ENCODE measurements at places on chromosomes 1 and 21. TPM values are rescaled to one million over a fixed set of nuclear protein-coding genes. Genes with fewer than 3 reads are reported as not detected.

- DNase-seq: no peak
These were observed 20.4 kb upstream of the LBR start for GRCh38 chr1:225448146-225448805.

DNA sequence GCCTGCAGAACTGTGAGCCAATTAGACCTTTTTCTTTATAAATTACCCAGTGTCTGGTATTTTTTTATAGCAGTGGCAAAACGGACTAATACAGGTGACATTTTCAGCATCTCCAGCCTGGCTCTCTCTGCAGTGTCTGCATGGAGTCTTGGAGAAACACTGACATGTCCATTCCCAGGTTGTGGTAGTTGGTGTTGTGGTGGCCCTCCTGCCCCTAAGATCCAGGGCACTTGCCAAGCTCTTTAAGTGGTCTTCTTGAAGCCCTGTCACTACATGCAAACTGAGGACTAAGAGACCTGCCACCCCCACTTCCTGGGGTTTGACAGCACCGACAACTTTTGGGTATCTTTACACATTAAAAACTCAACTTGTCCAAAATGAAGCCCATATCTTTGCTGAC lies 419.4 kb downstream of the NPHP4 start:
- no peak for DNase-seq

DNA sequence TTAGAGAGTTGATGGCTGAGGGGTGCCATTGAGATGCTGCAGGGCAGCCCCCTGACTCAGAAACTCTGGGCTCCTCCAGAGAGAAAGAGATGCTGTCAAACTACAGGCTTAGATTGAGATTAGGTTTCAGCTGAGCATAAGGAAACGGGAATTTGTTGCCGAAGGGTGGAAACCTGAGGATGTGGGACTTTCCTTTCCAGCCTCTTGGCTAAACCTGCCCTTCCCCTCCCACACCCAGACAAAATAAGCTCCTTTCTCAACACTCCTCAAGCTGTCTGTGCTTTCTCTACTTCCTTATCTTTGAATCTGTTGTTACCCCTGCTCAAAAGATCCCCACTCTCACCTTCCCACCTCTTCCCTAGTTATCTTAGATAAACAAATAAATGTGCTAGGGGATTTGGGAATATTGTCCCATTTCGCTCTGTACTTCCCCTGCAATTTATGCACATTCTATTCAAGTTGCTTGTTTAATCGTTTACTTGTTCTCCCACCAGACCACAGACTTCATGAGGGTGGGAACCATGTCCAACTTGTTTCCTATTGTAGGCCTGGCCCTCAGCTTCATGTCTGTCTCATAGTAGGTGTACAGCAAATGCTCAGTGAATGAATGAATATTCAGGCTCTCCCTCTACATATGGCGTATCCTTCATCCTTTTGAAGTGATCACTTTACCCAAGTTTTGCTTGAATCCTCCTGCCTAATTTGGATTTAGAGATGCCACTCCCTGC lies 30.6 kb upstream of the MARK1 start:
- DNase-seq: no peak

- DNase-seq: no peak
These were observed 11.5 kb downstream of the TRIM46 start for GRCh38 chr1:155184835-155185782.

- DNase-seq: no peak
These were observed 36.3 kb downstream of the TNNI3K start for GRCh38 chr1:74271503-74271902.

DNA sequence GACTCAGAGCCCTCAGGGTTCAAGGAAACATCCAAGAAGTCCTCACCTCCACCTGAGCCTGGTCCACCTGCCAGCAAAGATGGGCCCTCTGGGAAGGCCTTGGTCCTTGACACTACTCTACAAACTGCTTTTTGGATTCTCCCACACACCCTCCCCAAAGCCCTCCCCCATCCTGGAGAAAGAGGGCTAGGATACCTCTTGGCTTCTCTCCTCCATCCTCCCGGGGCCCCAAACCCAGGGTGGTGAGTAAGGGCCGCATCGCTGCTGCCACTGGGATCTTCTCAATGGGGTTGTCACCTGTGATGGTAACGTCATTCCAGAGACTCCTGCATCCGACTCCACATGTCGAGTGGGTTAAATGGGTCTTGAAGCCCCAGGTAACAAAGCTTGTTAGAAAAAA lies 26.6 kb downstream of the MATN1 start:
- DNase-seq: no peak

- no peak for DNase-seq
These were observed 126.2 kb downstream of the PRRX1 start for GRCh38 chr1:170790175-170790574.

- DNase-seq: no peak
These were observed 11.8 kb downstream of the INAVA start for GRCh38 chr1:200906491-200906890.

GRCh38 chr1:22088331-22088730 lies 35.8 kb downstream of the CDC42 start:
- no peak for DNase-seq

DNA sequence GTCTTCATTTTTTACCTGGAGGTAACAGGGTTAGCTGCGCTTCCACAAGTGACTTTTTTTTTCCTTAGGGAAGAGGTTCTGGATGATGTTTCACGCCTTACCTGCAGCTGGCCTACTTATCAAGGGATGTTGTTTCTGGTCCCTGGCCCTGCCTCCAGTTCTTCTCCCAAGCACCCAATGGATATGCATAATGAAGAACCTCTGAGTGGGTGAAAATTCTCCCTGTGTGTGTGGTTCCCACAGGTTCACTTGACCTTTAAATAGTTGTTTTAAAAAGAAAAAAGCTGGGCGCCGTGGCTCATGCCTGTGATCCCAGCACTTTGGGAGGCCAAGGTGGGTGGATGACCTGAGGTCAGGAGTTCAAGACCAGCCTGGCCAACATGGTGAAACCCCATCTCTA lies 31.8 kb upstream of the DPT start:
- no peak for DNase-seq

- DNase-seq: peak; percentile 18
These were observed 32.7 kb downstream of the XCL1 start for GRCh38 chr1:168608796-168609715.

GRCh38 chr1:29696656-29697390 lies 460.5 kb downstream of the PTPRU start:
- DNase-seq: no peak

DNA sequence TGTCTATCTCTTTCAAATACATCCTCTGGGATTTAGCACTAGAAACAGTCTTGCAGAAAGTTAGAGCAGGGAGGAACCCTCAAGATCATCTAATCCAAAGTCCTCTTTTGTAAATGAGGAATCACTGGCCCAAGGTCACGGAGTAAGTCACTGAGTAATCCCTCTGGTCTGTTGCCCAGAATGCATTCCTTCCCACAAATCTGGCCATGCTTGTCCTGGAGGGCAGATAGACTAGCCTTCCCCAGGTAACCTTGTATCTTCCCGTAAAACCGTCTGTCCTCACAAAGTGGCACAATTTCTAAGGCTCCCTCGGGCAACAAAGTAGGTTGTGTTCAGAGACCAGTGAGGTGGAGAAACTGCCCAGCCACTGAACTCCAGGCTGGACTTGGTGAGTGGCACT lies 46.2 kb downstream of the DDR2 start:
- DNase-seq: no peak

- DNase-seq: no peak
These were observed 202.3 kb downstream of the CRB1 start for GRCh38 chr1:197470330-197470729.

DNA sequence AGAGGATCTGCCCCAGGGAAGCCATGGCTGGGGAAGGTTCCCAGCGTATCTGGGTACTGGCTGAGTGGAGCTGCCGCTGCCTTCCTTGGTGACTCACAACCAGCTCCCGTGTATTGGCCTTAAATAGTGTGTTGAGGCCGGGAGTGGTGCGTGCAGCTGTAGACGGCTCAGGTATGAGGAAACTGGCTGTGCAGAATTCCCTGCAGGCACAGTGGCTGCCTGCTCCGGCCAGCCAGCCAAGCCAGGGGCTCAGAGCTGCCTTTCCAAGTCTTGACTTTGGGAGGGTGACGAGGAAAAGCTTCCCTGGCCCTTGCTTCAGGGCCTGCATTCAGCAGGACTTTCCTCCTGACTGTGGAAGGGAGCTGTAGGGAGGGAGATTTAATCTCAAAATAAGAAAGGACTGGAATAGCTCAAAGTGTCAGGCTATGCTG lies at the start of gene VTCN1:
Gene VTCN1, minus strand, starts transcription at position 97 of the 431 bp plus-strand sequence. Its CDS starts 72 bp downstream, at position 25.
- DNase-seq: no peak

The BPNT1 gene
- 14.4 TPM for total RNA-seq

The OR2L13 gene
- not detected for total RNA-seq

The C1QC gene
- total RNA-seq: 0.21 TPM

The TNFSF4 gene
- 0.48 TPM for total RNA-seq

The AADACL3 gene
- 0.94 TPM for total RNA-seq

The LAD1 gene
- total RNA-seq: 15.6 TPM

The CFHR1 gene
- total RNA-seq: 0.16 TPM

Measured in WTC11 (cell line).